Ammon's horn (tissue), 1 donor: ENCODE measurements at places on chromosomes 11 and 22.

- no peak for DNase-seq
Measured at GRCh38 chr22:21663738-21664137, 2.1 kb upstream of the PPIL2 start.

DNA sequence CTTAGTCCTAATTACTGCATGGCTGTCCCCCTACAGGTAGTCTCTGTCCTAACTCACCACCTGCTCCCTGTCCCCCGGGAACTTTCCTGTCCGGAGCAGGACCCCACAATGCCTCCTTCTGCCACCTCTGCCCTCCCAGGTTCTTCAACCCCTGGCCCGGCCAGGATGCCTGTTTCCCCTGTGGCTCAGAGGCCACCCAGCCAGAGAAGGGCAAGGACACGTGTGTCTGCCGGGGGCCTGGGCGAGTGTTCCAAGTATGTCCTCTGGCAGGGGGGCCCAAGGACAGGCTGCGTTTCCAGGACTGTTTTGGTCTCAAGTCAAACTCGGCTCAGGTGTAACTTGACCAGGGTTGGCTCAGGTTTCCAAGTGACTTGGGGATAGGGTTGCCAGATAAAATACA lies 63.8 kb downstream of the BTG4 start:
- DNase-seq, result no peak

DNA sequence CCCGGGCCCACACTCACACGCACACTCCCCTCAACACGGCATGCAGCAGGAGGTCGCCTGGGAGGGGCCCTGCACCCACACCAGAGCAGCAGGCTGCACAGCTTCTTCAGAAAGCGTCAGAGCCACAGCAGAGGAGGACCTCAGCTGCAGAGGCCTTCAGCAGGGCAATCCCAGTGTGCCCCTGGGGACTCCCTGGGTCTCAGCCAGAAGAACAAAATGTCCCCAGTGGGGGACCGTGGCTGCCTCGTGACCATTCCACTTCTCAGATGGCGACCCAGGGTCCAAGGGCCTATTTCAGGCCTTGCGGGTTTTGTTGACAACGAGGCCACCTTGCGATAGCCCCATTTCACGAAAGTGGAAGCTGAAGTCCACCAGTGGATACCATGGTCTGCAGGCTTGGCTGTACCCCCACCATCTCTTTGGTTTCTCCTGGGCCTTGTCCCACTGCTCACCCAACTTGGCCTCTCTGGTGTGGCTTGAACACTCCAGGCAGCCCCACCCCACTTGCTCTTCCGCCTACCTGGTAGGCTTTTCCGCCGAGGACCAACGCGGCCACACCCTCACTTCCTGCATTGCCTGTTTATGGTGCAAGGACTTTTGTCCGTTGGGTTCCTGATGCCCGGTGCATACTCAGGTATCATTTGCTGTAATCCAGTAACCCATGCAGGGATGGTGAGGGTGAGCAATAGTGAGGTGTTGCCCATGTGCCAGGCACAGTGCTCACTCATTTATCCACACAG lies 38.1 kb downstream of the MB start:
- no peak for DNase-seq

- no peak for DNase-seq
Measured at GRCh38 chr22:19438298-19438697, 6.0 kb downstream of the MRPL40 start.

GRCh38 chr11:105236664-105237063 lies 97.1 kb upstream of the CARD18 start:
- no peak for DNase-seq

DNA sequence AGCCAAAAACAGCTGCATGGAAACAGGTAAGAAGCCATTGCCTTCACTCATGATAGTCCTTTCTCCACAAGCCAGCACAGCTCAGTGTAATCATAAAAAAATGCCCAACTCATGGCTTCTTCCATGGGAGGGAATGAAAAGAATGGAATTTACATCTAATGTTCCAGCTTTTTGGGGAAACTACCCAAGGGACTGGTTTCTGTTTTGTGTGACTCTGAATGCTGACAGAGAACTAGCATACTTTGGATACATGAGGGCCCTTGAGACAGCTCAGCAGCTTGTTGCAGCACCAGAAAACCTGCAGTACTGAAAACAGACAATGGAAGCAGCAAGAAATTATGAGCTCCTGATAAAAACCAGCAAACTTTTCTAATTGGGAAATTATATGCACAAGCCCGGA lies 24.2 kb upstream of the HORMAD2 start:
- DNase-seq, result no peak
